Fibroblast of skin of abdomen (primary cell): ENCODE measurements at places on chromosomes 13 and 19.
A peak's percentile ranks its signal among the peaks of the same experiment; 100 is the strongest.

GRCh38 chr13:97743938-97744337 is 209.5 kb upstream of the IPO5 start:
- peak; percentile 53 for DNase-seq

DNA sequence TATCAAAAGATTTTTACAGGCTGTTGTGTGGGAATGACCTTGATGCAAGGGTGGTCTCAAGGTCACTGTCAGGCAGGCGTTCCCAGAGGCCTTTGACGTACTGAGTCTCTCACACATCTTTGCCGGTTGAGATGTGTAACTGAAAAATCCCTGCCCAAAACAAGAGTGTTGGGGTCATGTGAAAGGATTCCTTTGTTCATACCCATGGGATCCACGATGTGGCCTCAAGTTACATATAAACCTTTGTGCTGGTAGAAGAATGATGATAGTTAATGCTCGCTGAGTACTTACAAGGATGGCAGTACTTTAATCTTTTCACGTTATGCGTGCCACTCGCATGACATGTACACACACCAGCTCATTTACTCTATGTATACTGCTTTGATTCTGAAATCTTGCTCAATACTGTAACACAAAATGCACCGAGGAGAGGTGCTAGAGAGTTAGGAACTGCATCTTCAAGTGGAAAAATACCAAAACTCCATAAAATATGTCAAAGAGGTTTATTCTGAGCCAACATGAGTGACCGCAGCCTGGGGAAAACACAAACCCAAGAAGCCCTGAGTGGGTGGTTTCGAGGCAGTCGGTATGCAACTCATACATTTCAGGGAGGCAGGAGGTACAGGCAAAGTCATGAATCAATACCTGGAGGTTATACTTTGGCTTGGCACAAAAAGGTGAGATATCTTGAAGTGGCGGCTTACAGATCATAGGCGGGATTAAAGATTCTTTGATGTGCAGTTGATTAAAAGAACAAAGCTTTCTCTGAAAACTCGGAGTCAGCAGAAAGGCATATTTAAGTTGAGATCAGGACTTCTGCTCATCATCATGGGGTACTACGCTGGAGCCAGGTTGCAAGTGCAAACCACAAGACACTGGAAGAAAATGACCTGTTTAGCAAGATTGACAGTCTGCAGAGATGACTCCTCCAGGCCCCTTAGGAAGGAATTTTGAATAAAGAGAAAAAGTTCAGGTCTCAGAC is 87.4 kb upstream of the ARHGEF7 start:
- no peak for DNase-seq

- peak; percentile 76 for DNase-seq
Measured at GRCh38 chr13:98509271-98510155, 67.4 kb downstream of the STK24 start.

DNA sequence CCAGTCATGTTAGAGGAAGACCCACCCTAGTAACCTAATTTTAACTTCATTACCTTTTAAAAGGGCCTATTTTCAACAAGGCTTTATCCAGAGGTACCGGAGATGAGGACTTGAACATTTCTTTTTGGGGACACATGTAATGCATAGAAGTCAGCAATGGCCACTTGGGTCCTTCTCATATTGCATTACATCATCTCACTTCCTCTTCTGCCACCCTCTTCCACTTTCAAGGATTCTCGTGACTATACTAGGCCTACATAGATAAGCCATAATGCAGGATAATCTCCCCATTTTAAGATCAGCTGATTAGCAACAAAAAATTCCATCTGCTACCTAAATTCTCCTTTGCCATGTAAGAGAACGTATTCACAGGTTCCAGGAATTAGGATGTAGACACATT is 557.2 kb downstream of the KCTD12 start:
- DNase-seq, result no peak

- no peak for DNase-seq
Measured at GRCh38 chr19:40521276-40521675, 54.5 kb downstream of the SPTBN4 start.

DNA sequence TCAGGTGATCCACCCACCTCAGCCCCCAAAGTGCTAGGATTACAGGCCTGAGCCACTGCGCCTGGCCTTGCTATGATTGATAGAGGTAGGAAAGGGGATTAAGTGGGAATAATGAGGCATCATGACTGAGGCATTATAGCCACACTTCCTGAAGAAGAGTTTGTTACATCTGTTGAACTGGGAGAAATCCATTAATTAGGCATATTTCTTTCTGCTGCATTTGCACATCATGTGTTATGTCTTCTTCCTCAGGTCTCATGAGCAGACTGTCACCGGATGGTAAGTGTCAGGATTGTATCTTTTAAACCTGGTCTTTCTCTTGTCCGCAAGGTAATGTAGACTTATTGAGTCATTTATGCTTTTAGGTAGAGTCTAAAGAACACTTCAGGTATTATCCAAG is 12.2 kb downstream of the EDDM13 start:
- DNase-seq, result no peak

GRCh38 chr19:38618590-38619360 is at the start of gene EIF3K:
TSS of gene EIF3K (plus strand) at chr19:38619188. CDS start at chr19:38619269, 81 bp downstream.
- peak; percentile 98 for DNase-seq

DNA sequence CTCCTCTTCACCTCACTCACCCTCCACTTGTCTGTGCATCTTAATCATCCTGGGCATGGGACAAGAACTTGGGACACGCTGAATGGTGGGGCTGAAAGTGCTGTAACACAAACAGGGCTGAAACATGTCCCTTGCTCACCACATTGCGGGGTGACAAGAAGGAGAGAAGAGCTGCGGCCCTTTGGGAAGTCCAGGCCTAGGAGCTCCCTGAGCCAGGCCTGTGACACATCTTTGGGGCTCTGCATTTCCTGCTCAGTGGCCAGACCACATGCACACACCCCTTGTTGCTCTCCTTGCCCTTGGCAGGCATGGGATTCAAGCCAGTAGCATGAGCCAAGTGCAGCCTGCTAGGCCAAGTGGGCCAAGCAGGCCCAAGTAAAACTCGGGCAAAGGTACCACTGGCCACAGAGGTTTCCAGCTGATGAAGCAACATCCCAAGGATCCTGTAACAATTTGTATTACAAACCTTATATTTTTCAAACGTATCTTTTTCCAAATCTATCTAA is 1384.3 kb upstream of the PCDH20 start:
- DNase-seq, result no peak

- DNase-seq, result peak; percentile 63
Measured at GRCh38 chr19:42330241-42330711, 4.8 kb downstream of the MEGF8 start.

- no peak for DNase-seq
Measured at GRCh38 chr19:43779820-43780219, 953 bp downstream of the KCNN4 start.

- peak; percentile 83 for DNase-seq
Measured at GRCh38 chr13:73765651-73766384, 368.4 kb downstream of the KLF12 start.

DNA sequence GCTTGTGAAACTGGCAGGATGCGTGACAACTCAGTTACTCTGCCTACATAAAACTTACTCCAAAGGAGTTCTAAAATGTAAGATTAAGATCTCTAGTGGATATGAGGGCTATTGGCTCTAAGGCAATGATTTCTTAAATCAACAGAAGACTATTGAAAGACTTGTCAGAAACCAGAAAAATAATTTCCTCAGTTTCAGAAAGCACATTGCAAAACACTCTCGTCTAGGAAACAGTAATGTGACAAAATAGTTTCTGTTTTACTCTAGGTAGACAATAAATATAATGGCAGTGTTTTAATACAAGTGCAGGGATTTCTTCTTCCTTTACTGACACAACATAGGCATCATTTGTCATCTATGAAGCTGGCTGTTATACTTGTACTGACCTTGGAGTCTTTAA is 230.1 kb downstream of the KCTD12 start:
- no peak for DNase-seq

- DNase-seq, result no peak
Measured at GRCh38 chr13:40101708-40102359, 446.4 kb downstream of the COG6 start.

- DNase-seq, result peak; percentile 93
Measured at GRCh38 chr13:74206061-74206561, 71.9 kb upstream of the KLF12 start.

DNA sequence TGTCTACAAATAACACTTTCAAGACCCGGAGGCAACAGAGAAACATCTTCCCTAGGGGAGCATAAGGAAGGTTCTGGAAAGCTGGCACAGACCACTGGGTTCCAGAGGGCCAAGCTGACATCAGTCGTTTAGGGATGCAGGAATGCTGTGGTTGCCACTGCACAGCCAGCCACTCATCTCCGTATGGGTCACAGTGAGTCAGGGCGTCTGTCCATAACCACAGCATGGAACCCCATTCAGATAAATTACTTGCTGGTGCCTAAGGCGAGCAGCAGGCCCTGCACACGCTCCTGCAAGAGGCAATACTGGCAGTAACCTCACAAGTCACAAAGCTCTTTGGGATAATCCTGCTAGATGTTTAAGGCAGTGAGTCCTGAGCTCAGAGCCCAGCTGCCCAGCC is 140.9 kb upstream of the UBL3 start:
- DNase-seq, result peak; percentile 95

GRCh38 chr19:28793391-28794168 is 419.4 kb downstream of the UQCRFS1 start:
- no peak for DNase-seq

GRCh38 chr13:104984296-104984818 is 1551.1 kb downstream of the EFNB2 start:
- DNase-seq, result peak; percentile 74

- no peak for DNase-seq
Measured at GRCh38 chr13:98825659-98826058, 73.2 kb upstream of the SLC15A1 start.

- DNase-seq, result no peak
Measured at GRCh38 chr13:83232626-83233025, 649.6 kb downstream of the SLITRK1 start.

DNA sequence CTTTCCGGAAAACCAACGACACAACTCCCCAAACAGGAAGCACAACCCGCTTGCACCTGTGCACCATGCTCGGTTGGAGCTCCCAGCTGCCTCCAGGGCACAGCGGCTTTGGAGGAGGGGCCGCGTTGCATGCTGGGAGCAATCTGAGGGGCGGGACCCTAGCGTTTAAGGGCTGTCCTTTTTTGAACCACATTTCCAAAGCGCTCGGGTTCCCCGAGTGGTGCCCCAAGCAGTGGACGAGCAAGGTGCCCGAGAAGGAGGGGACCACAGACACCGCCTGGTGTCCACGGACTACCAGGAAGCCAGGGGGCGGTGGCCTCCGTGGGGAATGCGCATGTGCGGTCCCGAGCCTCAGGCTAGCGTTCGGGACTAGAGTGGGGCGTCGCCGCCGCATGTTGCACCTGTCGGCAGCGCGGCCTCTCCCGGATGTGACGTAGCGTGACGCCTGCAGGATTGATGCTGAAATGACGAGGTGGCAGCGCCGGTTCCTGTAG is 11.9 kb upstream of the ZNF57 start:
- no peak for DNase-seq

DNA sequence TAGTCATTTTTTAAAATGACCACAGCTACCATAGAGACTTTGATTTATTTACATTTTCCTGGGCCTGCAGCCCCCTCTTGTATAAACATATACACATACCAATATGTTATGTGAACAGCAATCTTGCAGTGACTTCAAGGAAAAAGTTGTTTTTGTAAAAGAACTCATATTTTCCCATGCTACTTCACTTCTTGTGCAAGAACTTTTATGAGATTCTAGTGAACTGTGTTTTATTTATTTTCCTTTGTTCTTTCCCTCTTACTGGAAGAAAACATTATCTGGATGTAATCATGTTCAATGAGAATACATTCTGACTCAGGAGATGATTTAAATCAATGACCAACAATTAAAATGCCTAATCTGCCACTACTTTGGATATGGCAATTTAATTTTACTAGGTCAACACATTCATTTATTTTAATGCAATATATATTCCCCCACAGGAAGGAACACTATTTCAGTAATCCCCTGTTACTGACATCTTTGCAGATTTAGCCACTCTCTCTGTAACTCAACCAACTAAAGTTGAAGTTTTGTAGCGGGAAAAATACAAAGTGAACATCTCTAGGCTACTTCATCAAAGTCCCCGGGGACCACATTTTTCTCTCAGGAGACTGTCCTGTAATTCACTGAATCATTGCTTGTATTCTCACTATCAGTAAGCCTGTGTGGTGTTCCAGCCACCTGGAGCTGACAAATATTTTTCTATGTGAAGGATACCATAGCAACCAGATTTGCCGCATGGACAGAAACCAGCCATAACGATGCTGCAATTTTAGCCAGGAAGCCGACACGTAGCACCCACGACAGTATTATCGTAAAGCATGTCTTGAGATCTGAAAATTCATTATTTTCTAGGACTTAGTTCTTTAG is 90.5 kb downstream of the STARD13 start:
- DNase-seq, result peak; percentile 78

DNA sequence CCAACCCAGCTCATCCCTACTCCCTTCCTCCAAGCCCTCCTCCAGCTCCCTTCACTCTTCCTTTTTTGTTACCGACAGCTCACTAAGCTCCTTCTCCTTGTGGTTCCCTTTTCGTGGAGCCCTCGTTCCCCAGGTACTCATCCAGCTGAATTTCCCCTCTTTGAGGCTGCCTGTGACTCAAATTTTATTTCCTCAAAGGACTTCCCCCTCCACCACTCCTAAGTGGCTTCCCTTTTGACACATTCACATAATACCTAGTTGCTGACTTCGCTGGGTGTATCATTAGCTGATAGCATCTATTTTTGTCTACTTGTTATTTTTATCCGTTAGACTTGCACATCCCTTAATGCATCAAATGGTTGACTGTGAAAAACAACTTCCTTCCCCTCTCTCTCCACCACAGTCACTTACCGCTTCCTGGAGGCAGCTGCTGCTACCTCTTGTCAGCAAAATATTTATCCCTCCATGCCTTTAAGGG is 14.5 kb downstream of the FFAR2 start:
- DNase-seq, result no peak

GRCh38 chr19:57755031-57755430 is 8.4 kb downstream of the ZNF776 start:
- no peak for DNase-seq

DNA sequence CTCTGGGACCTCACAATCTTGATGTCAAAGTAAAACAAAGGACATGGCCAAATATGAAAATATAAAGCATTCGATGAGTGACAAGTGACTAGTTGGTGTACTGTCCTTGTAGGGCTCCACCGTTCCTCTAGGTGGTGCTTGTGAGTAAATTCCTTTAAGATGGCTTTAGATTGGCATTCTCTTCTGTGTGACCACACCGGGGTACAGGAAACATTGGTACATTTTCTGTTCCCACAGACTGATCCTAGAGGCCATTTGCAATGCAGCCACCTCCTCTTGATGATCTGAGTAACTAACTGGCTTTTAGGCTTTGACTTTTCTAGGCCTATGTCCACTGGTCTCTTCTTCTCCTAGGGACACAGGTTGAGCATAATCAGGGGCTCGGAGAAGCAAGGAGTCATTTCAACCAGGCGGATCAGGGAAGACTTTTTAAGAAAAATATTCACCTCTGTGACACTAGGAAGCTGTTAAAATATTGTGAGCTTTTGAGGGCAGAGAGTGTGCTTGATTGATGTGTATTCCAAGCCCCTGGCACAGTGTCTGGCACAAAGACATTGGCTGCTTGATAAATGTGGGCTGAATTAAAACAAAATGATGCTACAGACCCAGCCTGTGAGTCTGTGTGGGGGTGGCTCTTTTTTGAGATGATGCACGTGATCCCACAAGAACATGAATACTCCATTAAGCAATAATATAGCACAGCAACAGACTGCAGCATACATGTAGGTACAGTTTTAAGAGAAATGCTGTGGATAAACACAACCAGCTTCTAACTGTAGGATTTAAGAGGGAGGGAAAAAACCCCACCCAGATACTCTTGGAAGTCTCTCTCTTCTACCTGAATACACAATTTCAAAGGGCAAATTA is 21.0 kb downstream of the EPSTI1 start:
- DNase-seq, result peak; percentile 54

GRCh38 chr19:10284960-10285278 is 1.8 kb upstream of the ICAM4 start:
- no peak for DNase-seq

- DNase-seq, result peak; percentile 45
Measured at GRCh38 chr13:45833663-45834375, 17.7 kb downstream of the SIAH3 start.
